Fibroblast of skin of left quadriceps (primary cell): ENCODE measurements at places on chromosomes 11 and 22.

GRCh38 chr11:119426142-119426541 lies 3.2 kb upstream of the THY1 start:
- DNase-seq, result no peak

DNA sequence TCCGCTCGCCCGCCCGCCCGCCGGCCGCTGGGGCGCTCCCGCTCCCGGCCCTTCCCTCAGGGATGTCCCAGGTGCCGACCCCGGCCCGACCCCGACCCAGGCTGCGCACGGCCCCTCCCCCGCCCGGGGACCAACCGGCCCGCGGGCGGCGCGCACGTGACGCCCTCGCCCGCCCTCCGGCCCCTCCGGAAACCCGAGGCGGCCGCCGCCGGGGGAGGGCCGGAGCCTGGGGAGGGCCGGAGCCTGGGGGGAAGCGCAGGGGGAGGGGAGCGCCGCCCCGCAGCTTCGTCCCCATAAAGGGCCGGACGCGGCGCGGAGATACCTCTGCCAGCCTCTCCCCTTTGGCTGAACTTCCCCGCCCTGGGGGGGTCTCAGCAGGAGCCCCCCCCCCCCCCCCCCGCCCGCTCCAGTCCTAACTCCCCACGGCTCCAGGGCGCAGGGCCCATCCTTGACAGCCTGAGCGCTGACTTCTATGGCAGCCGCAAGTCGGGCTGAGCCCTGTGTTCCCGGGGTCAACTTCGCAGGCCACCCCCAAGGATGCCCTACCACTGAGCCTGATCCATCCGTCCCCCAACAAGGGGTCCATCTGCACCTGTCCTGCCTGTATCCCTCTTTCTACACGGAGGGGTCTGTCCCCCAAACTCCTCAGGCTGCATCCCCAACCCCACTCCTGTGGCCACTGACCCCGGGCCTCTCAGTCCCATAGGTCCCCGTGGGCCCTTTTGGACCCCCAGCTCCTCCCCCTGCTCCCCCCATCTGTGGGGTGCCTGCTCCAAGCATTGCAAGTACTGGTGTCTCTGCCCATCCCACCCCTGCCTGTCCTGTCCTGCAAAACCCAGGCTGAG lies at the start of gene MAPK12:
Gene MAPK12 (minus strand): TSS at position 69 of the 845 bp plus-strand sequence. CDS start 174 bp downstream, outside the sequence.
- DNase-seq, result no peak

- peak; percentile 90 for DNase-seq
Observed at GRCh38 chr11:10197091-10197490, 96.9 kb downstream of the SBF2 start.

DNA sequence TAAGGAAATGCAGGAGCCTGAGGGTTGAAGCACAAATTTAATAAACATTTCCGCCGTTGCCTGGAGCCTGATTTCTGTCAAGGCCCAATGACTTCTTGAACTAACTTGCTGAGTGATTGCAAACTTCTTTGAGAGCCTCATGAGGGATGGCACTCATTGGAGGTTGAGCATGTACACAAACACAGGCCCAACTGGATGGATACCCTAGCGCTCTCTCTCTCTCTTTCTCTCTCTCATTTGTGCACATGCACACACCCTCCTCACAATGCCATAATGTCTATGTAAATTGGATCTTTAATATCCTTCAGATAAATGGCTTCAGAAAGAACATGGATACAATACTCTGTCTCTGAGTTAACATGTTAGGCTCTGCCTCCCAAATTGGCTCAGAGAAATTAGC lies 597.7 kb upstream of the CADM1 start:
- no peak for DNase-seq
